ENCODE measurements at places on chromosomes 11 and 22.

GRCh38 chr11:78227921-78228320 is 39.2 kb downstream of the USP35 start:
- DNase-seq, result no peak

GRCh38 chr22:44352378-44353035 is 39.8 kb upstream of the SHISAL1 start:
- no peak for DNase-seq

GRCh38 chr11:84316866-84317555 is 1030.8 kb upstream of the CCDC90B start:
- no peak for DNase-seq

DNA sequence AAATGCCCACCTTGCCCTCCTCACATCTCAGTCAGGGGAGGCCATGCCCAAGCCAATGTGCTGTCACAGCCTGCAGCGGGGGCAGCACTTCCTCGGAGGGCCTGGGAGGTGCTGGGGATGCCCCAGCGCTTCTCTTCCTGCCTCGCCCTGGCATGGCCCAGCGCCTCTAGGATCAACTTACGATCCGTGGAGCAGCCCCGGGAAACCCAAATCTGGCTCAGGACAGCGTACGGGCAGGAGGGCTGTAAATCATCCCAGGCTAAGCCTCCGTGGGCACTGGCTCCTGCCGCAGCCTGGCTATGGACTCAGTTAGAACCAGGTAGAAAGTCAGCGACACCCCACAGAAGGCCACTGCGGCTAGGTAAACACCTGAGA is 60.9 kb upstream of the EMID1 start:
- DNase-seq, result no peak

GRCh38 chr11:15819679-15820286 is 536.6 kb downstream of the SOX6 start:
- peak; percentile 29 for DNase-seq

- DNase-seq, result no peak
Observed at GRCh38 chr22:36362932-36363331, 24.8 kb downstream of the MYH9 start.

DNA sequence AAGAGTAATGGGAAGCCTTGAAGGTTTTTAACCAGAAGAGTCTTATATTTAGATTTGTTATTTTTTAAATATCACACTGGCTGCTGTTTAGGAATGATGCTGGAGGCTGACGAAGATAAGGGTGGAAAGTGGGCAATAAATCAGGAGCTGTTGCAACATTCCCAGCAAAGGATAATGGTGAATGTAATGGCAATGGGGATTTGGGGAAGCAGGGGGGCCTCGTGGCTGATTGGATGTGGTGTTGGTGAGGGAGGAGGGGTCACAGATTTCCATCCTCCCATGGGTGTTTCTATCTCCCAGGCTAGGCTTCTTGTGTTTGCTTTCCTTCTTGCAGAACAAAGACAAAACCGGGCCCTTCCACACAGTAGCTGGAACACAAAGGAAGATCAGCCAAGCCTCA is 80.8 kb downstream of the PIWIL4 start:
- no peak for DNase-seq

DNA sequence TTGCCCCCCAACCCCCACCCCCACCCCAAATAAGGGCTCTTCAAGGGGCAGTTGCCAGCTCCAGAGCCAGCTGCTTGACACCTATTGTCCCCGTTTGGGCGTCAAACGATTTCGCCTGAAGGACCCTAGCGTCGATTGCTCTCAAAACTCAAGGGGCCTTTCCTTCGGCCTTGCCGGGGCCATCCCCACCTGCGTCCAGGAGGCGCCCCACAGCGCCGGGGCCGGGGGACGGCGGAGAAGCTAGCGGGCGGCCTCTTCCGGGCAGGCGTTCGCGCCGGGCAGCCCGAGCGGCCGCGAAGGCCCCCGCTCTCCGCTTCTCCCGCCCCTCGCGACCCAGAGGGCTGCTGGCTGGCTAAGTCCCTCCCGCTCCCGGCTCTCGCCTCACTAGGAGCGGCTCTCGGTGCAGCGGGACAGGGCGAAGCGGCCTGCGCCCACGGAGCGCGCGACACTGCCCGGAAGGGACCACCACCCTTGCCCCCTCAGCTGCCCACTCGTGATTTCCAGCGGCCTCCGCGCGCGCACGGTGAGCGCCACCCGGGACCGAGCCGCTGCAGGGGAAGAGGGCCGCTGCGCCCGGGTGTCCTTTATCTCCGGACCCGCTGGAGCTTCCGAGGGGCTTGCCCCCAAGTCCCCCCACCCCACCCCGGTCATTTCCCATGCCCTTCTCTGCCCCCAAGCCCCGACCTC is at the start of gene CAPRIN1:
Gene CAPRIN1, plus strand, starts transcription at position 383 of the 687 bp plus-strand sequence. CDS start 690 bp downstream, outside the sequence.
- peak; percentile 79 for DNase-seq

- no peak for DNase-seq
Observed at GRCh38 chr11:67397536-67397935, 4.1 kb downstream of the PPP1CA start.

DNA sequence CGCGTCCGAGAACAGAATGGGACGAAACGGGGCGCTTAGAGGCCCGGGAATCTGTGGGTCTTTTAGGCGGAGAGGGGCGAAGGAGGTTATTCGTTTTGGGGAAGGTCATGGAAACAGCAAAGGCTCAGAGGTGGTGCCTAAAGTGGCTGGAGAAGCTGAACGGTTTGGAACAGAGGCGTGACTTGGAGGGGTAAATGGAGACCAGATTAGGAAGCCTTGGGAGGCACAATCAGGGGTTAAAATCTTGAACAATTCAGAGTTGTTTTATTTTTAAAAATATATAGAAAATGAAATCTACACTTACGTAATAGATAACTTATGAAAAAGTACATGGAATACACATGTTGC is 247 bp upstream of the PLAAT5 start:
- no peak for DNase-seq

- no peak for DNase-seq
Observed at GRCh38 chr22:40955571-40955970, 4.4 kb downstream of the RBX1 start.

- no peak for DNase-seq
Observed at GRCh38 chr11:13062115-13062514, 53.0 kb downstream of the RASSF10 start.

DNA sequence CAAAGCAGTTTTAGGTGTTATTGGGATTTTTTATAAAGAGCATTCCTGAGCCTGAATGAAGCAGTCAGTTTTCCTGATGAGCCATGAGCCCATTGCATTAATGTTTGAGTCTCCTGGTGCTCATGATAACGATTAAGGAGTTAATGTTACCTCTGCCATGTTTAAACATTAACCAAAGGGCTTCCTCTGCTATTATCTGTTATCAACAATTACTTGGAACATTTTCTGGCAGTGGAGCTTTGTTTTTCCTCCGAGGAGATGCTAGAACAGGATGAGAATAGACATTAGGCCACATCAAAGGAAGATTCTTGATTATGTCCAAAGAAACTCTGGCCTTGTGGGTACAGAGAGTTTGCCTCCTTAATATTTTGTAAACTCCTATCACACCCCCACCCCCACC is 49.9 kb downstream of the ZNRF3 start:
- no peak for DNase-seq

- no peak for DNase-seq
Observed at GRCh38 chr22:46501701-46502100, 35.7 kb downstream of the CELSR1 start.

GRCh38 chr11:111977146-111978027 is 40.2 kb downstream of the DIXDC1 start:
- no peak for DNase-seq

GRCh38 chr11:8168485-8169257 is at the start of gene RIC3:
TSS of gene RIC3 (minus strand) at chr11:8169025. CDS start at chr11:8168989, 36 bp downstream.
- no peak for DNase-seq

GRCh38 chr11:11963842-11964773 is 44.3 kb downstream of the DKK3 start:
- DNase-seq, result no peak

DNA sequence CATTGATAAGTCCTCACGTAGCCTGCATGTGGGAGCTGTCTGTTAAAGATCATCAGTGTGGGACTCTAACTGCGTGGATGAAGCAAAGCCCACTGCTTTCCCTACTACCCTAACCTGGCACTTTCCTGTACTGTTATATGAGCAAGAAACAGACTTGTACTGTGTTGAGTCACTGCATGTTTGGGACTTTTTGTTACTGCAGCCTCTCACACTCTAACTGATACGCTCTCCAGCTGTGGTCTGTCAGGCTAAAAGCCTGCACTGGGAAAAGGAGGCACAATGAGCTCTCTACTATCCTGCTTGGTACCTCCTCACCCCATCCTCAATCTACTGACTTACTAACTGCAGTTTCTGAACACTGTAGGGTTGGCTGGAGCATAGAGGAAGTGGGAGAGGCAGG is 93.7 kb upstream of the PLET1 start:
- no peak for DNase-seq

DNA sequence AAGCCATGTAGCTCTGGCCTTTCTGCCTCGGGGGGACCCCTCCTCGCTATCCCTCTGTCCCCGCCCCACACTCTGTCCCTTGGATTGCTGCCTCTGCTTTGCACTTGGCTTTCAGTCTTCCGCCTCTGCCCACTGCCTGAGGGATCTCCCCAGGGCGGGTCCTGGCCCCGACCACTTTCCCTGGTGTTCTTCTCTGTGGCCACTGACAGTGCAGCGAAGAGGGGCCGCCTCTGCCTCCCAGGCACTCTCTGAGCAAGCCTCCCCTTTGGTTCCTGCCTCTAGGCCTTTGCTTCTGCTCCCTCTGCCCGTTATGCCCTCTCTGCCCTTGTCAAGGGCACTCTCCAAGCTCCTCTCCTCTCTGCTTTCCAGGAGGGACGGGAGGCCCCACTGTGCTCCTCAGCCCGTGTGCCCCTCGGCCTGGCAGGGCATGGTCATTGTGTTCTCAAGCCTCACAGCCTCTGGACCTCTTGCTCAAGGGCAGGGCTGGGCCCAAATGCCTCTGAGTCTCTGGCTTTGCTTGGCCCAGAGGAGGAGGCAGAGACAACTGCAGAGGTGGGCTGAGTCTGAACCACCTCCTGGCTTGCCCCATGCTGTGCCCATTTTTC is 5.5 kb upstream of the MPPED1 start:
- no peak for DNase-seq

DNA sequence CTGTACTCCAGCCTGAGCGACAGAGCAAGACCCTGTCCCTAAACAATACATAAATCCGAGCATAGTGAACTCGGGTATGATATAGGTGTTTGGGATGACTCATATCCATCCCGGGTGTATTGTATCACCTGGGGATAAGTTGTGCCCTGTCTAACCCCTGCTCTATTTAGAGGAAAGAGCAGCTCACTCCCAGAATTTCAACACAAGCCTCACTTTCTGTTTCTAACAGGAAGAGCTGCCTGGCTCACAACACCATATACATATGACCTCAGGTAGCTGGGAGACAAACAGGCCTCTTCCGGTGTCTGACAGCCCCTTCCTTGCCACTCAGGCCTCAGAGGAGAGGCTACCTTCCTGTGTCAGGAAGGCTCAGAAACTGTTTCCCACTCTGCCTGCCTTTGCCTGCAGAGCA is 9.9 kb upstream of the MICALL1 start:
- DNase-seq, result peak; percentile 58

DNA sequence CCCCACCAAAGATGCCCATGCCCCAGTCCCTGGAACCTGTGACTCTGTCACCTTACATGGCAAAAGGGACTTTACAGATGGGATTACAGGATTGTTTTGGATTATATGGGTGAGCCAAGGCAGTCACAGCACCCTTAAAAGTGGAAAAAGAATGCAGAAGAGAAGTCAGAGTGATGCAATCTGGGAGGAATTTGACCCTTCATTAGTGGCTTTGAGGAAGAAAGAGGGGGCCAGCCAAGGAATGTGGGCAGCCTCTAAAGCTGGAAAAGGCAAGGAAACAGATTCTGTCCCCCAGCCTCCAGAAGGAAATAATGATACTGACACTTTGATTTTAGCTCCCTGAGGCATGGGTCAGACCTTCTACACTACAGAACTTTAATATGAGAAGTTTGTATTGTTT is 257.3 kb upstream of the ISX start:
- DNase-seq, result no peak

- DNase-seq, result no peak
Observed at GRCh38 chr11:66361502-66361941, 10.0 kb downstream of the SLC29A2 start.

DNA sequence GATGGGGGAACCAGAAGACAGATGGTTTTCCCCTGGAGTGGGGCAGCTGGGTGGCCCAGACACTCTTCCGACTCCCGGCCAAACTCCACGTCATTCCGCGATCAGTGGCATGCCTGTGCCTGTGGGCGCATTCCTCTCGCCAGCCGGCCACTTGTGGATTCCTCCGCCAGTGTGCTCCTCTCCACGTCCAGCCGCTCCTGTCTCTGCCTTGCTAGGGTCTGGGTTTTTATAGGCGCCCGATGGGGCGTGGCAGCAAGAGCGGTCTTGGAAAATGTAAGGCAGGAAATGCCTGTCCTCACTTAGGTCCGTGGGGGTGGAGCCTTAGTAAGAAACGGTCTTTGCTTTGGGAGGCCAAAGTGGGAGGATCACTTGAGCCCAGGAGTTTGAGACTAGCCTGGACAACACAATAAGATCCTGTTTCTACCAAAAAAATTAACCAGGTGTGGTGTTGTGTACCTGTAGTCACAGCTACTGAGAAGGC is 81.6 kb upstream of the SEPTIN5 start:
- no peak for DNase-seq

GRCh38 chr11:21411597-21411996 is 742.2 kb downstream of the NELL1 start:
- no peak for DNase-seq
